ENCODE measurements at places on chromosomes 3 and 15.

- no peak for DNase-seq
Measured at GRCh38 chr3:3201611-3202010, 22.1 kb upstream of the CRBN start.

DNA sequence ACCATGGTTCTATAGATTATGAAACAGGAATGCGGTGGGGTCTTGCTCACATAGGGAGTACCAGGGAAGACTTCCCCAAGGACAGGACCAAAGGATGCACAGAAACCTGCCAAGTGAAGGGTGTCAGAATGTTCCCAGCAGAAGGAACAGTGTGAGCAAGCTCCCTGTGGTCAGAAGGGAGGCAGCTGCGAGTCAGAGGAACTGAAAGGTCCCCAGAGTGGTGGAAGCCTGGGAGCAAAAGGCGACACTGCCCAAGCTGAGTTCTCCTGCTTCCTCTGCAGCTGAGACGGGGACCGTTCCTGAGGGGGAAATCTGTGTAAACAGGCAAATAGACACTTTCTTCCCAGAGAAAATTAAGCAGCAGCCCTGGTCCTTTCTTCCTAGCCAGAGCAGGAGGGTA is 14.2 kb upstream of the SLC6A6 start:
- DNase-seq, result no peak

GRCh38 chr15:96123028-96123400 is 207.5 kb upstream of the NR2F2 start:
- no peak for DNase-seq

- DNase-seq, result no peak
Measured at GRCh38 chr3:4432259-4432658, 34.8 kb downstream of the SUMF1 start.

- no peak for DNase-seq
Measured at GRCh38 chr3:52498137-52499054, 3.3 kb downstream of the STAB1 start.

GRCh38 chr3:180409883-180410282 is 192.1 kb upstream of the TTC14 start:
- DNase-seq, result no peak

GRCh38 chr3:38579141-38579540 is 70.3 kb downstream of the SCN5A start:
- no peak for DNase-seq

- DNase-seq, result no peak
Measured at GRCh38 chr3:77320514-77320913, 280.6 kb downstream of the ROBO2 start.

DNA sequence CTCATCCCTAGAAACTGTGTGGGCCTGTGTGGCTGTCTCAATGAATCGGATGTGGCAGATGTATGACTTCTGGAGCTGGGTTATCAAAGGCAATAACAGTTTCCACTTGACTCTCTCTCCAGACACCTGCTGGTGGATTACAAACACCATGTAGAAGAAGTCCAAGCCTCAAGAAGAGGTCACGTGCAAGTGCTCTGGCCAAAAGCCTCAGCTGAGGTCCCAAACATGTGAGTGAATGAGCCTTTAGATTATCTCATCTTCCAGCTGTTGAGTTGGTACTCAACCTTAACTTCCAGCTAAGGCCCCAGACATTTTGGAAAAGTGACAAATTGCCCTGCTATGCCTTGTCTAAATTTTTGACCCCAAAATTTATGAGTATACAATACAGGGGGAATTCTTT is 42.7 kb upstream of the IL12A start:
- DNase-seq, result no peak

DNA sequence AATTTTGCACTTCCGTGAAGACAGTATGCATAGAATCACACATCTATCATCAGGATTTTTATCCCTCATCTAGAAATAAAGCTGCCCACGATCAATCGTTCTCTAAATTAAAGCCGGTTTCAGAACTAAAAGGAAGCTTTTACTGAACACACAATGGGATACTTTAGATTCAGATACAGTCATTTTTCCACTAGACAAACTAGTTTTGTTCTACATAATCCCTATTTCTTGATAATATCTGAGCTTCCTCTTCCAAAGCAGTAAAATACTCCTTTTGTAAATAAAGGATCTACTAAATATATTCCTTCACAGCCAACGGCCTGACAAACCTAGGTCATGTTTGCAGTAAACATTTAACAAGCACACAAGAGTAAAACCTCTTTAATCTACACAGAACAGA is 2.0 kb upstream of the GANC start:
- no peak for DNase-seq

DNA sequence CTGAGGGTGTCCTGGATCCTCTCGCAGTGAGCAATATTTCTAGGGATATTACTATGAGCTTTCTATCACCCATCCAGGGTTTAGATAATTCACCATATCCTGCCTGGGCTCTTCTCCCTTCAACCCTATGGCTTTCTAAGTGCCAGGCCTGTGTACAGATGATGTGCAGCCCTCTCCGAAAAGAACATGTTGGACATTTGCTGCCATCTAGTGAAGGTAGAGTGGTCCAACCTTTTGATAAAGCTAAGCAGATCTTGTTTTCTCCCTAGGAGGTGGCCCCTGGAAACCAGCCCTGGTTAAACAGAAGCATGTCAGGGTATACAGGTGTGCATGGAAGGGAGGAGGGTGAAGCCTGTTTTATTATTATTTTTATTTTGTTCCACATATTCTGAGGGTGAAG is 27.9 kb upstream of the SCN10A start:
- DNase-seq, result no peak

DNA sequence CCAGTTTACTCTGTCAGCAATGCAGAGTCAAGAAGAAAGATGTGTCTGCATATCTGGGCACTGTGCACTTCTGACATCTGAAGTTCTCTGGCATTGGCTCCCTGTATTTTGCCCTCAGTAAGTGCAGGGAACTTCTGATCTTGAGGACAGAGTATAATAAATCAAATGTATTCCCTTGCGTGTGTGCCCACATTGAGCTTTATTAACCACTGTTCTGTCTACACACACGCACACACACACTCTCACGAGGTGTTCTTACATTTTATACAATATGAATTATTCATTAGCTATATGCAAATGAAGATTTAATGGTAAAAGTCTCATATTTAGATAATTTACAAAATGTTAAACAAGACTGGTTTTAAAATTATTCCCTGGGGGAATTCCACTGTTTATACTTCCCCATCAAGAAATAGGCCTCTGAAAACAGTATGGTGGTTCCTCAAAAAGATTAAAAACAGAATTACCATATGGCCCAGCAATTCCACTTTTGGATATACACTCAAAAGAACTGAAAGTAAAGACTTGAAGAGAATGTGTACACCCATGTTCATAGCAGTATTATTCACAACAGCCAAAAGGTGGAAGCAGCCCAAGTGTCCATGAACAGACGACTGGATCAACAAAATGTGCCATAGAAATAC is 24.6 kb upstream of the ANPEP start:
- no peak for DNase-seq

GRCh38 chr15:76258460-76258859 is 52.8 kb downstream of the ETFA start:
- no peak for DNase-seq
